ENCODE measurements at places on chromosomes 7 and 10. TPM values are rescaled to one million over a fixed set of nuclear protein-coding genes. Genes with fewer than 3 reads are reported as not detected.

CACNB2 gene
- 4.5 TPM for total RNA-seq

KLLN gene
- total RNA-seq: 0.14 TPM

GIGYF1 gene
- 40.7 TPM for total RNA-seq

NPSR1 gene
- total RNA-seq: not detected

PPP1R3A gene
- 0.35 TPM for total RNA-seq

HTR5A gene
- total RNA-seq: not detected

DNA sequence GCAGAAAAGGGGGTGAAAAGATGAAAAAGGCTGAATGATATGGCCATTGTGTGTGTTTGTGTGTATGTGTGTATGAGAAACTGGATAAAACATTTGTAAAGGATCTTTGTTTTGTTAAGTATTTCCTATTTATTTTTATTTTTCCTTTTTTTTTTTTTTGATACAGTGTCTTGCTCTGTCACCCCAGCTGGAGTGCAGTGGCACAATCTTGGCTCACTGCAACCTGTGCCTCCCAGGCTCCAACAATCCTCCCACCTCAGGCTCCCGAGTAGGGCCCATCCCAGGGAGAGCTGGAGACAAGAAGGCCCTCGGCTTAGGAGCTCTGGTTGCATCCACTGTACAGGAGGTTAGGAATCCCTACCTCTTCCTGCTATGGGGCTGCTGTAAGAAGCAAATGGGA is 6.9 kb upstream of the CALML5 start:
- no peak overlapping the region for H3K27ac ChIP-seq
- H3K4me1 ChIP-seq: no peaks in the 10 kb centered on the region
- H3K4me3 ChIP-seq: no peak overlapping the region
- H3K36me3 ChIP-seq: no peaks in the 10 kb centered on the region
- H3K27me3 ChIP-seq: no peaks in the 10 kb centered on the region

GRCh38 chr10:126569513-126570244 is 100.8 kb downstream of the C10orf90 start:
- no peak overlapping the region for H3K4me3 ChIP-seq
- no peaks in the 10 kb centered on the region for H3K4me1 ChIP-seq
- no peak for DNase-seq
- H3K36me3 ChIP-seq: no peaks in the 10 kb centered on the region
- no peaks in the 10 kb centered on the region for H3K27me3 ChIP-seq
- H3K27ac ChIP-seq: no peak overlapping the region

- no peak for DNase-seq
- H3K4me1 ChIP-seq: peaks cover 5% of the 10 kb centered on the region
- no peak overlapping the region for H3K4me3 ChIP-seq
- H3K36me3 ChIP-seq: peaks cover 6% of the 10 kb centered on the region
Observed at GRCh38 chr10:70829543-70829942, 13.8 kb downstream of the SGPL1 start.

DNA sequence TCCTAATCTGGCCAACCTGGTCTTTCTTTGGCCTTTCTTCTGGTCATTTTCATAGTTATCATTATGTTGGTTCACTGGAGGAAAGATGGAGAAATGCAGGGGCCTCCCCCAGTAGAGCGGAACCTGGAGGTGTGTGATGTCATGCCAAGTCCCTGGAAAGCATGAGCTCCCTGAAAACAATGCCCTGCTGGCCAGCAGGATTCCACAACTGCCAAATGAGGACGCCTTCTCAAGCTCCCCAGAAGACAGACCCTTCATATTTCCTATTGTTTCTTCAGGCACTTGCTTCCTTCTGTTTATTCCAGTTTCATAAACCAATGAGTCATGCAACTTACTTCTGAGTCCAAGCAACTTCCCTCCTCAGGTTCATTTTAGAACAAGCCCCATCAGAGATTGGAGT is 339.0 kb downstream of the GATA3 start:
- no peaks in the 10 kb centered on the region for H3K4me1 ChIP-seq
- H3K36me3 ChIP-seq: no peaks in the 10 kb centered on the region
- H3K4me3 ChIP-seq: no peak overlapping the region
- H3K27ac ChIP-seq: no peak overlapping the region
- DNase-seq: no peak

GRCh38 chr7:123455965-123456470 is 78.4 kb downstream of the IQUB start:
- no peaks in the 10 kb centered on the region for H3K4me1 ChIP-seq
- H3K4me3 ChIP-seq: no peak overlapping the region
- no peak for DNase-seq
- H3K36me3 ChIP-seq: no peaks in the 10 kb centered on the region

- no peak overlapping the region for H3K27ac ChIP-seq
- no peaks in the 10 kb centered on the region for H3K27me3 ChIP-seq
- no peak overlapping the region for H3K4me3 ChIP-seq
Observed at GRCh38 chr7:93279541-93279940, 47.4 kb downstream of the VPS50 start.

GRCh38 chr10:11679946-11680345 is 62.2 kb upstream of the ECHDC3 start:
- H3K4me1 ChIP-seq: peaks cover 8% of the 10 kb centered on the region
- DNase-seq: no peak
- no peak overlapping the region for H3K4me3 ChIP-seq
- H3K27ac ChIP-seq: no peak overlapping the region

- no peaks in the 10 kb centered on the region for H3K27me3 ChIP-seq
- DNase-seq: no peak
- peak overlapping the region; percentile 82 for H3K27ac ChIP-seq
- no peak overlapping the region for H3K4me3 ChIP-seq
- H3K36me3 ChIP-seq: peaks cover 7% of the 10 kb centered on the region
Observed at GRCh38 chr7:157400171-157400860, 63.5 kb downstream of the DNAJB6 start.

GRCh38 chr10:74753442-74754211 is 72.8 kb upstream of the KAT6B start:
- H3K4me1 ChIP-seq: peaks cover 20% of the 10 kb centered on the region
- no peak overlapping the region for H3K4me3 ChIP-seq
- H3K27ac ChIP-seq: no peak overlapping the region

DNA sequence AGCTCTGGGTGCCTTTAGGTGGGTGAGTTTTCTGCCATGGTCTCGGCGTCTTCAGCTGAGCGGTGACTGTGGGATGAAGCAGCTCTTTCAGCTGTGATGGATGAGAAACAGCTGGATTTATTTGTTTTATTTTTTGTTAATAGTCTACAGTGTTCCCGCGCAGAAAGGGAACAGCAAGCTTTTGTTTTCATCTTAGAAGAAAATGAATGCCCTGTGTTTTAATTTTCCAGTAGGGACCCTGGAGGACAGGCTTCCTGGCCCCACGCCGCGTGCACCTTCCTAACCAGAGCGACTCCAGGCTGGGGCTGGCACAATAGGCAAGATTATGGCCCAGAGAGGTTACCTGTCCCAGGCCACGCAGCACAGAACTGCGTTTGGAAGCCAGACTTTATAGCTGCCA is 57.6 kb downstream of the GTF2IRD1 start:
- H3K4me3 ChIP-seq: no peak overlapping the region
- no peak for DNase-seq
- H3K36me3 ChIP-seq: no peaks in the 10 kb centered on the region
- H3K27ac ChIP-seq: no peak overlapping the region

- DNase-seq: no peak
- no peak overlapping the region for H3K27ac ChIP-seq
- H3K4me3 ChIP-seq: no peak overlapping the region
- H3K4me1 ChIP-seq: no peaks in the 10 kb centered on the region
- no peaks in the 10 kb centered on the region for H3K27me3 ChIP-seq
Observed at GRCh38 chr10:24862589-24862988, 89.8 kb downstream of the PRTFDC1 start.

Measured in thoracic aorta (tissue), 2 donors.